DMS153 (cell line): ENCODE measurements at places on chromosomes 3 and 15.

GRCh38 chr3:15997274-15997943 is 177.1 kb upstream of the GALNT15 start:
- no peak for DNase-seq

GRCh38 chr15:101492766-101493692 is 3.5 kb upstream of the PCSK6 start:
- no peak for DNase-seq

- DNase-seq, result no peak
These were observed at the start of gene PLCD1 for GRCh38 chr3:38029400-38030125. PLCD1 (minus strand) TSS chr3:38029642; CDS start chr3:38029539, 103 bp downstream.

- DNase-seq, result no peak
These were observed 80.6 kb downstream of the FBXL22 start for GRCh38 chr15:63677778-63678177.

- no peak for DNase-seq
These were observed 45.8 kb upstream of the ATP13A3 start for GRCh38 chr3:194532591-194532990.

GRCh38 chr3:127978636-127979035 is 63.6 kb downstream of the KBTBD12 start:
- no peak for DNase-seq

DNA sequence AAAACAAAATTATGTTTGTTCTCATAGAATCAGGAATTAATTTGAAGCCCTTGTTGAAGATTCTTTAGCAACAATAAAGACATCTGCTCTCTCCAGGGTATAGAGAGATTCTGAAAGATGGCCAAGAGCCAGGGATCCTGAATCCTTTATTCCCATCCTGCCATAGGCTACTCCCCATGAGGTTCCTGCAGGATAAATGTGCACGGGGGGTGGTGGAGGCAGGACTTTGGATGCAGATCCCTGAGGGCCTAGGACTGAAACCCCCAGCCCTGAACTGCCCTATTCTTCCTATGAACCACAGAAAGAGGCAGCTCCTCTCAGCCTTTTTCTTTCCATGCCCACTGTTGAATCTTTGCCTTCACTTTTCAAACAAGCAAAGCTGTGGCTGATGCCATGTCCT is 17.1 kb downstream of the TMEM108 start:
- no peak for DNase-seq

GRCh38 chr3:51295625-51296024 is 89.5 kb upstream of the MANF start:
- no peak for DNase-seq

- DNase-seq, result no peak
These were observed 49.6 kb upstream of the POLG start for GRCh38 chr15:89384176-89384604.

DNA sequence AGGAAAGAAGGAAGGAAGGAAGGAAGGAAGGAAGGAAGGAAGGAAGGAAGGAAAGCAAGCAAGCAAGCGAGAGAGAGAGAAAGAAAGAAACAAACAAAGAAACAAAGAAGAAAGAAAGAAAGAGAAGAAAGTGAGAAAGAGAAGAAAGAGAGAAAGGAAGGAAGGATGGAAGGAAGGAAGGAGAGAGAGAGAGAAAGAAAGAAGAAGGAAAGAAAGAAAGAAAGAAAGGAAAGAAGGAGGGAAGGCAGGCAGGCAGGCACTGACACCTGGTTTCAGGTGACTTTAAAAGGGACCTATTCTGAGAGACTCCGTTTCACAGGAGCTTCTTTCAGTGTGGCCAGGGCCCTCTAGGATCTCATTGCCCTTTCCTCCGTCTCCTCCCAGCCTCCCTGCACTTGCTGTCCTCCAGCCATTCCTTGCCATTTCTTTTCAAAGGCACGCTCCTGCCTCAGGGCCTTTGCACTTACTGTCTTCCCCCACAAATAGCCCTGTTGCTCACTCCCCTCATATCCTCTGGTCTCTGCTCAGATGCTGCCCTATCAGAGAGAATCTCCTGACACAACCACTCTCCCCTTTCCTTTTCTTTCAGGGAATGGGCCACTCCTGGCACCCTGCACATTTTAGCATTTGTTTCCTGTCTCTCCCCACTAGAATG is 31.5 kb downstream of the IL12A start:
- DNase-seq, result no peak

DNA sequence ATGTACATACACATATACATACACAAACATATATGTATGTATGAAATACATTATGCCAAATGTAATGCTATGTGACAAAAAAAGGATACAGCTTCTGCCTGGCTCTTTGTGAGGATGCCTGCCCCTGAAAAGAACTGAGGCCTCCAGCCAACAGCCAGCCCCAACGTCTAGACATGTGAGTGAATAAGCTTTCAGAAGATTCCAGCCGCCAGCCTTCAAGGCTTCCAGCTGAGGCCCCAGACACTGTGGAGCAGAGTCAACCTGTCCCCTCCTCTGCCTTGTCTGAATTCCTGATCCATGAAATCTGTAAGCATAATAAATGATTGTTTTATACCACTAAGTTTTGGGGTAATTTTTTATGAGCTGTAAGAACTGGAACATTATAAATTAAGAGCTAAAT is 24.7 kb downstream of the GXYLT2 start:
- no peak for DNase-seq

DNA sequence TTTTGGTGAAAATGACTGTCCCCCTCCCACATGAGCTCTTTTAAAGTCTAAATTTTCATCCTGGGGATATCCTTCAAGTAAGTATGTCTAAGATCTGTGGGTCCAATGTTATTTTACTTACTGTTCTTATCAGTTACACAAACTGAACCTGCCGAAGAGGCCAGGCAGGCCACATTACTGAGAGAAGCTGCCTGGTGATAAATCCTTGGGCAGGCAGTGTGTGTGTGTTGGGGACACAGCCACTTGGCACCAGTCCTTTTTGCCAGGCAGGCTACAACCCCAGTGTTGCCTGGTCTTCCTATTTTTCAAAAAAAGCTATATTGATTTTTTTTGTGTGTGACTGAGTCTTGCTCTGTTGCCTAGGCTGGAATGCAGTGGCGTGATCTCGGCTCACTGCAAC is 50.6 kb upstream of the RASA2 start:
- DNase-seq, result no peak

DNA sequence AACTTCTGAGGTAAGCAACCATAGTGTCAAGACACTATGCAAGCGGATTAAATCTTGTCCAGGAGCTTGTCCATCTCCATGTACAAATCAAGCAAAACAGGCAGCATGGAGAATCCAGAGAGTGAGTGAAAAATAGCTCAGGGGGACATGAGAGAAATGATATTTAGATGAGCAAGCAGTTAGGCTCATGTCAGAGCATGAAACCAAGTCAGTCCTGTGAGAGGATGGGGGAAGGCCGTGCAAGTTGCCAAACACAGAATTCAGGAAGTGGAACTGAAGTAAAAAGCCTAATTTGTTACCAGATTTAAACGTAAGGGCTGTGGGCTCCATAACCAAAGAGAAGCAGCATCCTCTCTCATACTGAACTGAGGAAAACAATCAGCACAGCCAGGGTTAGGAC is 995.9 kb downstream of the MCTP2 start:
- DNase-seq, result no peak

GRCh38 chr3:46442576-46443530 is 21.9 kb downstream of the LTF start:
- DNase-seq, result peak; percentile 35

DNA sequence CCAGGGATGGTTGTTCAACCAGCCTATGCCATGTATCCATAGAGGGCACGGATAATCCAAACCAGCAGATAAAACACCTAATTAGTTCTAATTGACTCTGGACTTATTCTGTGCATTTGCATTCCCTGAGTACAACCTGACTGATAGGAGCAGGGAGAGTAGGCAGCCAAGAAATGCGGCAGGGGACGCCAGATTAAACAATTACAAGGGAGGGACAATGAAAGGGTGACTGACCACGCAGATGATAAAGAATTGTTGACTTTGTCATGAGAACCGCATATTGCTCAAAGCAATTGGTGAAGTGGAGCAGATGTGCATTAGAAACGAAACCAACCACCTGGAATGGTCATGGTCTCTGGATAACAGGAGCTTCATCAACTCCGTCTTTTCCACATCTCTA is 369.1 kb upstream of the FRG2C start:
- no peak for DNase-seq

DNA sequence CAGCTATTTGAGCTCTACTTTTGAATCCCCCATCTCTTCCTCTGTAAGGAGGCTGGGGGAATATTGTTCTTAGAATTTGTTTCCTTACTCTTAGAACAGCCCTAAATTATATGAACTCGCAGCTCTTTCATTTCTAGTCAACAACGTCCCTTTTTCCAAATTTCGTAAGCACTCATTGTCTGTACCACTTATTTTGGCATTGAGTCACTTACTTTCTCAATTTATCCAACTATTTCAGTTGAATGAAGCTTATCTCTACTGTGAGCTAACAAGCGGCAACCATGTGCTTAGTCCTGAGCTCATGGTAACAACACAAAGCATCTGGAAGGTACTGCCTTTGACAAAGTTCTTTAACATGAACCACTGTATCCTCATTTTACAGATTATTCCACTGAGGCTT is 191.1 kb downstream of the GREM1 start:
- no peak for DNase-seq

DNA sequence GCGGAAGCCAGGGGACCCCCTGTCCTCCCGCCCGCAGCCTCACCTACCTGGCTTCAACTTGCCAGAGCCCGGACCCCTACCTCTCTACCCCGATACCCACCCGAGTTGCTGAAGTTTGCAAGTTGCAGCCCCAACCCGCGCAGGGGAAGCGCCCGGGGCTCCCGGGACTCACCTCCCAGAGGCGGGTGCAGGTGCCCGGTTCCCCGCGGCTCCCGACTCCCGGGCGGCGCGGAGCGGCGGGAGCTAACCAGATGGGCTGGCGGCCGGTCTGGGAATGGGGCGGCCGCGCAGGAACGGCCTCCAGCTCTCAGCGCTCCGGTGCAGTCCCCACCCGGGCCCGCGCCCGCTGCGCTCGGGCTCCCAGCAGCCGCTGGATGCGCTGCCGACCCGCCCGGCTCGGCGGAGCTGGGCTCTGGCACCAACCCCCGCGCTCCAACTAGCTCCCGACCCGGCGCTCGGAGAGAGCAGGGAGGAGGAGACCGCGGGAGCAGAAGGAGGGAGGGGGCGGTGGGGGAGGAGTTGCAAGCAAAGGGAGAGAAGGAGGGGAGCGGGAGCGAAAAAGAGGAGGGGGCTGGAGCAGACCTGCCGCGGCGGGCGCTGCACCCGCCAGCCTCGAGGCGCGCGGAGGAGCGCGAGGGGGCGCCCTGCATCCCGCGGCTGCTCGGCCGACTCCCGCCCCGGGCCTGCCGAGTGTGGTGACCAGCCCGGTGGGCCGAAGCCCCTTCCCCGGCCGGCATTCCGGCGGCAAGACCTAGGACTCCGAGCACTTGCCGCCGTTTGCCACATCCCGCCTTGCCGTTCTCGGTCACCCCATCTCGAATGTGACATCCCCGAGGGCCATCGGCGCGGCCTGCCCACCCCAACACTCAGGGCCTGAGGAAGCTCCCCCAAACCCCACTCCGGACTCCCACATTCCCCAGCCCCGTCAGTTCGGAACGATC is at the start of gene SEMA5B:
TSS of gene SEMA5B (minus strand) at position 472 of the 941 bp plus-strand sequence. CDS start 66,500 bp downstream, outside the sequence.
- DNase-seq, result no peak

DNA sequence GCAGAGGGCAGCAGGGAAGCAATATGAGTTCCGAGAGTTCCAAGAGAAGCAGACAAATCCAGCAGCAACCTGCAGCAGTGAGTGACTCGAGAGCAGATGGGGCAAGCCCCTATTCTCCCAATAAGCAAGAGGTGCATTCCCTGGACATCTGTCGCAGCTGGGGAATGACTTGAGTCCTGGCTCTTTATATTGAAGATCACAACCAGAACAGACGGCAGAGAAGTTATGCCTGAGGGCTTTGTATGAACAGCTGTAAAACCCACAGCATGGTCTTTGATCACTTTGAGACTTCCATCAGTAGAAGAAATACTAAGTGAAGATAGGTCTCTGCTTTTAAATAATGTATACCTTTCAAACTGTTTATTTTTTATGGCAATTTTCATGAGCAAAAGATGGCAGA is 23.6 kb upstream of the C3orf22 start:
- DNase-seq, result no peak

GRCh38 chr3:102025606-102026270 is 176.4 kb downstream of the NFKBIZ start:
- no peak for DNase-seq

- peak; percentile 5 for DNase-seq
These were observed 350.5 kb upstream of the THBS1 start for GRCh38 chr15:39230205-39230907.

GRCh38 chr3:11386465-11387113 is 114.4 kb downstream of the ATG7 start:
- DNase-seq, result no peak

DNA sequence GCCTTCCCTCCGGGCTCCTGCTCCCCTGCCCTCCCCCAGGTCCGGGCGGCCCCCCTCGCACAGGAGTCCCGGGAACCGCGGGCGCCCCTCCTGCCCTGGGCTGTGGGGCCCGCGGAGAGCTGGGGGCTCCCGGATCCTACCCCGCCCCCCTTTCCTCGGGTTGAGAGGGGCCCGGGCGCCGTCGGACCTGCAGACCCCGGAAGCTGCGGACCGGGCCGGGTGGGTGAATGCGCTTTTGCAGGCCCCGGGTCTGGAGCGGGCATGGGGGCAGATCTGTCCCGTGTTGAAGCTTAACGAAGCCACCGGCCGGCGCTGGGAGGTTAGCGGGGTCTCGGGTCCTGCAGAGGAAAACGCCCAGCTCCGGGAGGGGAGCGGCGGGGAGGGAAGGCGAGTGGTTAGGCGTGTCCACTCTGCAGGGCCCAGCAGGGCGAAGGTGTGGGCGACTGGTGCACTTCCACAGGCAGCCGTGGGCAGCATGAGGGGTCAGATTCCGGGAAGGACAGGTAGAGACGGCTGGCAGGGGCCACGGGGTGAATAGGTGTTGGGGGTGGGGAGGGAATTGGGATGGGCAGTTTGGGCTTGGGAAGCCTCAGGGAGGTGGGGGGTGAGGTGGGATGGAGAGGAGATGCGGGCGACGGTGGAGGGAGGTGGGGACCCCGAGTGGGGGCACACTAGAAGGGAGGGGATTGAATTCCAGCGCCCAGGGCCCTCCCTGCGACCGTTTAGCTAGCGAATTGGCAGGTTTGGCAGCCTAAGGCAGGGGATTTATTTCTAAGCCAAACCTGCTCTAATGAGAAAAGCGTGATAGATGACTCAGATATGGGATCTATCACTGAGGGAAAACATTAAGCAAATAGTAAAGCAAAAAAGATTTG is 635 bp downstream of the CD276 start:
- no peak for DNase-seq

DNA sequence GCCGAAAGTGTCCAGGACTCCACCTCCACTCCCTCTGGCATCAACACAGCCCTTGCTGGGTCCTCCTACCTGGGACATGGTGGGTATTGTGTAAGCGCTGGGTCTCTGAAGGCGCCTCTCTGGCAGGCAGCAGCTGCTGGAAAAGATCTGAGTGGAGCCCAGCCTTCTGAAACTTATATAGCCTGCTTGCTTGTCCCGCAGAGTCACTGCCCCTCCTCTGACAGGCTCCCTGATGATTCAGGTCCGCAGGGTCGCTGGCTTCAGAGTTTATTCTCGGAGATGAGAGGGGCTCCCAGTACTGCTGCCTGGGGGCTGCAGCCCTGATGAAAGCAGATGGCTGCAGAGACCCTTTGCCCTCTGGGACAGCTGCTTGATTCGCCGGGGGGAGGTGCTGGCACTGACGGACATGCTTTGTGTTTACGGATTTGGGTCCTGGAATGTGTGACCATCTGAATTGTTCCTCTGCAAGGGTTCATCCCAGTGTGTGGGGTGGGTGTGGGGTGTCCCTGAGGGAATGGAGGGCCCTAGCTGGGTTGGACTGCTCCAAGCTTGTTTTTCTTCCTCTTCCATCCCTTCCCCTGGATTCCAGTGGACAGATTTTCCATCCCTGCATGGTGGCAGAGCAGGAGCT is at the start of gene MUSTN1:
TSS of gene MUSTN1 (minus strand) at position 149 of the 631 bp plus-strand sequence. CDS start at position 78, 71 bp downstream.
- DNase-seq, result no peak

- no peak for DNase-seq
These were observed 18.2 kb upstream of the CEMIP start for GRCh38 chr15:80760960-80761359.

- no peak for DNase-seq
These were observed 45.6 kb downstream of the OIP5 start for GRCh38 chr15:41286665-41287333.
